GM23248 (cell line): ENCODE measurements at places on chromosomes 5 and 9.
A peak's percentile ranks its signal among the peaks of the same experiment; 100 is the strongest.

GRCh38 chr5:129718471-129719090 lies 29.3 kb upstream of the MINAR2 start:
- no peak for DNase-seq

DNA sequence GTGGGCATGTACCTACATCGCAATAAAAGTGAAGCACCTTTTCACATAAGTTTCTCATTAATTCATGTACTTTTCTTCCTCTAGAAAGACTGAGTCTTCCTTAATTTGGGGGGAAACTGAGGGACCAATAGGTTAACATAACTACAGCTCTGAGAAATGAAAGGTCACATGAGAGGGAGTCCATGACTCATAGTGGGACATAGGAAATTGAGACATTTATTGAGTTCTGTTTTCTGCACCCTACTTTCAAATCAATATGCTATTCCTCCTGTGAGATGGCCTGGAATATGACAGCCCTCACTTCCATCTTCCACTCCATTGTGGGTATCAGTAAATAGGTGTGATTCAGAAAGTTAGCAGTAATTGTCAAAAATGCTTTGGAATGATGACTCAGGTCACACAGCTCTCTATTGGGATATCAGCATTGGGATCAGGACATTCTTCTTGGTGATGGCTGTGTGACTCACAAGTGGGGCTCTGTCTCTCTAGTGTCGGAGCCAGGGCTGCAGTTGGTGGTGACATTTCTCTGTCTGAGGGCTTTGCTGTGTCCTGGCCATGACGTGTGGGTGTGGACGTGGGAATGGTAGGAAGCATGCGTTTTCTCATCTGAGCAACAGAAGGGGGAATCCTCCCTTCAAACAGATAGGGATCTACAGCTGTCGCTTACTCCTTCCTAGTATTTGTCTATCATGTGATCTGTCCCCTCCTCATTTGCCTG lies 125.0 kb downstream of the TRIO start:
- peak; percentile 96 for DNase-seq

DNA sequence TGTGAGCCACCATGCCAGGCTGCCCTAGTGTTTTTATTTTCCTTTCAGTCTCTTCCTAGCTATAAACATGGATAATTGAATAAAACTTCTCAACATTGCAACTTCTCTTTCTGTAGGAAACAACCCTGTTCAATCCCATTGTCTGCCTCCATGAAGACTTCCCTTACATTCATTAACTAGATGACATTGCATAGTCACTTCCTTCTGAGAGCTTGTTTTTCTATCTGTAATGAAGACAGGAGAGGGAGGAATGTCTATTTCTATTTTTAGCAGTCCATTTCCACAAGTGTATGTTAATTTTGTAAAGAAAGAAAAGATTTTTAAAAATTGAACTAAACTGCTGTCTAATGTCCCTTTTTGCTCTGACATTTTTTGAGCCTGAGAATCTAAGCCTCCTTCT lies 55.6 kb upstream of the MELK start:
- no peak for DNase-seq

DNA sequence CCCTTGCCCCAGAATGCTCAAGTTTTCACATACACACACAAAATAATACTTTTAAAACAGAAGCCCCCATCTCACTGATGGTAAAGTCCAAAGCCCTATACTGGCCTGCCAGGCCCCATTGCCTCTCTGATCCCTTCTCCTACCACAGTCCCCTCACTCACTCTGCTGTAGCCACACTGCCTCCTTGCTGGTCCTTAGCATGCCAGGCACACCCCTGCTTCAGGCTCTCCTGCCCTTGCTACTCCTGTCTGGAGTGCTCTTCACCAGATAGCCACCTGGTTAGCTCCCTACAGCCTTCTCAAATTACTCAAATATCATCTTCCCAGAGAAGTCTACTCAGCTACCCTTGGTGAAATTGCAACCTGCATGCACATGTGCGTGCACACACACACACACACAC lies 177.5 kb downstream of the C5orf15 start:
- no peak for DNase-seq

DNA sequence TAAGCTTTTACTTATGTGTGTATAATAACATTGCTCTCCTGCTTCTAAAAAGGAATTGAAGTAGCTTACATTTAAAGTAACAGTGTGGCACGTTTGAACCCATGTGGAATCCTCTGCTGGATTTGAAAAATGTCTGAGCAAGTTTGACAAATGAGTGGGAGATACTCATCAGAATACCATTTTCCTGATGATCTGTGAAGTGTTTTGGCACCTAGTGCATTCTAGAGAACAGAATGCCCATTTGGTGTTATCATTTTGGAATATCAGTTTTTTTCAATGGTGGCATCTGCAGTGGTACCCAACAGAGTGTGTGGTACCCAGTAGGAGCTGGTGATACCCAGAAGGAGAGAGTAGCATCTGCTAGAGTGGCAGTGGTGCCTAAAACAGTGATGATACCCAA lies 471.1 kb downstream of the PLK2 start:
- DNase-seq = no peak

GRCh38 chr5:170183816-170184687 lies 48.7 kb upstream of the C5orf58 start:
- peak; percentile 69 for DNase-seq
